Activated effector memory CD4-positive, alpha-beta T cell treated with anti-CD3 and anti-CD28 coated beads, Interleukin-2, amount 50 U/mL, for 16 hours (primary cell): ENCODE measurements at places on chromosomes 2 and 18.

GRCh38 chr18:63348508-63349136 is 18.4 kb downstream of the KDSR start:
- DNase-seq: no peak

DNA sequence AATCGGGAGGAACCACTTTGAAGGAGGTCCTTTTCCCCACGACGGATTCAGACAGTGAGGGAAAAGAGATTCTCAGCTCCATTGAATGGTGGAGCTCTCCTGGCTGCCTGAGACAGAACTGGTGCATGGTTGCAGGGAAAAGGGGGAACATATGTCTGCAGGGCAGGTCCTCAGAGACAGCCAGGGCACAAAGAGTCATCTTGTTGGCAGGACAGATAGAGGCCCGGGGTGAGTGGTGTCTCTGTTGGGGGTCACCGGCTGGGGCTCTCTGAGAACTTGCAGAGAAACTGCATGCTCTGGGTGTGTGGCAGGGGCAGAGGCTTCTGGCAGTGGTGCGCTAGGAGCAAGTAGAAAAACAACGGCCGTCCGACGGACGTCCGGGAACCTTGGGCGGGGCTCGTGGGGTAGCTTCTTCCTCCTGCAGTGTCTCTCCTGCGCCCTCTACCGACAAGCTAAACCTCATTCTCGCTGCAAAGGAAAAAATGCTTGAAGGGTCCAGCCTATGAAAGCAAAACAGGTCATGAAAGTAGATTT is 94.3 kb downstream of the CDCA7 start:
- peak; percentile 81 for DNase-seq

DNA sequence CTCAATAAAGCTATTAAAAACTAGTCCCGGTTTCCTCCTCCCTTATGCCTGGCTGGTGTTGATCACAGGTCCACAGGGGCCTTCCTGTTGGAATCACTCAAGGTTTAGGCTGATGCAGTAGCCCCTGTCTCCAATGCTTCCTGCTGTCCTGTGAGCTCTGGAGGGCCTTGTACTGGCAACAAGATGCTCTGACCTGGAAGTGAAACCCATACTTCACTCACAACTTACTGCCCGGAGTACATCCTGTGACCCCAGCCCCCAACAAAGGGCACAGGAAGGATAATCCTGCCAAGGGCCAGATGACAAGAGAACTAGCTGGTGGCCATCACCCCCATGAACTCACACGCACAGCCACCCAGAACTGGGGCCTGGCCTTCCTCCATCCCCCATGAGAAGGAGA is 50.3 kb downstream of the ZBTB7C start:
- DNase-seq: no peak

- no peak for DNase-seq
Measured at GRCh38 chr2:120501591-120501990, 155.7 kb downstream of the INHBB start.

DNA sequence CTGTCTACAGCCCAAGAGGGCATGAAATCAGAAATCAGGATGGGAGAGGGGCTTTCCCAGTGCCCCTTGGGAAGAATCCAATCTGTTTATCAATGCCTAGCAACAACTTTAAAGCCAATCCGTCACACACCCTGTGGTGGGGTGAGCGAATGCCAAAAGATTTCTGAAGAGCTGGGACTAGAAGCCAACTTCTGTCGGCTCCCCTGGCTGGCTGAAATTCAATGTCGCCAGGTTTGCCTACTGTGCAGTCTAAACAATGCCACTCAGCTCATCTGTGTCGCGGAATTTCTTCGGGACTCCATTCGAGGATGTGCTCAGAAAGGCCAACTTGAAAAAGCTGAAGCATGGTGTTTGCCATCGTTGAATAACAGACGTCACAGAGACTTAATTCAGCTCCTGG is 31.5 kb upstream of the NCKAP5 start:
- DNase-seq: no peak

GRCh38 chr2:219418155-219419011 is at the start of gene DES:
Gene DES, plus strand, starts transcription at chr2:219418377. Its CDS starts 86 bp downstream, at chr2:219418463.
- DNase-seq: no peak

- DNase-seq: no peak
Measured at GRCh38 chr2:135744760-135745314, 3.2 kb downstream of the UBXN4 start.

DNA sequence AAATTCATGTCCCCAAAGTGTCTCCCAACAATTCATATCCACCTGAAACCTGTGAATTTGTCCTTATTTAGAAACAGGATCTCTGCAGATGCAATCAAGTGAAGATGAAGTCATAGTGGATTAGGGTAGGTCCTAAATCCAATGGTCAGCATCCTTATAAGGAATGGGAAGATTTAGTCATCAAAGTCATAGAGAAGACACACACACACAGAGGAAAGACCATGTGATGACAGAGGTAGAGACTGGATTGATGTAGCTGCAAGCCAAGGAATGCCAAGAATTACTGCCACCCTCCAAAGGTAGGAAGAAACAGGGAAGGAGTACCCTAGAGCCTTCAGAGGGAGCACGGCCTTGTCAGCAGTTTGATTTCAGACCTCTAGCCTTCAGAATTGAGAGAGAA is 17.7 kb downstream of the ADD2 start:
- no peak for DNase-seq

DNA sequence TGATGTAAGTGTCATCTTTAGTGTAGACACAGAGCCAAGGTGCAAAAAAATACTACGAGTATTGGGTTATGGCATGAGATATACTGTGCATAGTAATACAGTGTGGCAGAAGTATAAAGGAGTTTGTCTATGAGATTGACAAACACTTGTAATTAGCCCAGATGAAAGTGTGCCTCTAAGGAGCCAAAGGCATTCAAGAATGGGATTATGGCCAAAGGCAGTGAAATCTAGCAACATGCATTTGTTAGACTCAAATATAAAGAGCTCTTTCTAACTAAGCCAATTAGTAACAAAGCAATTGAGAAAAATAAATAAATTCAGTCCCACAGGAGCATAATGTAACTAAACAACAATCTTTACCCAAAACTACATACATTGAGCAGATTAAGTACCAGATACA is 1761.8 kb downstream of the SUCLG1 start:
- no peak for DNase-seq

GRCh38 chr18:69397096-69397495 is 3.6 kb upstream of the DOK6 start:
- DNase-seq: no peak

- DNase-seq: no peak
Measured at GRCh38 chr2:71477231-71477691, 23.9 kb downstream of the DYSF start.
